Cerebellum (tissue), 4 donors: ENCODE measurements at places on chromosomes 13 and 19. TPM values are rescaled to one million over a fixed set of nuclear protein-coding genes. Genes with fewer than 3 reads are reported as not detected.
A peak's percentile ranks its signal among the peaks of the same experiment; 100 is the strongest.

DNA sequence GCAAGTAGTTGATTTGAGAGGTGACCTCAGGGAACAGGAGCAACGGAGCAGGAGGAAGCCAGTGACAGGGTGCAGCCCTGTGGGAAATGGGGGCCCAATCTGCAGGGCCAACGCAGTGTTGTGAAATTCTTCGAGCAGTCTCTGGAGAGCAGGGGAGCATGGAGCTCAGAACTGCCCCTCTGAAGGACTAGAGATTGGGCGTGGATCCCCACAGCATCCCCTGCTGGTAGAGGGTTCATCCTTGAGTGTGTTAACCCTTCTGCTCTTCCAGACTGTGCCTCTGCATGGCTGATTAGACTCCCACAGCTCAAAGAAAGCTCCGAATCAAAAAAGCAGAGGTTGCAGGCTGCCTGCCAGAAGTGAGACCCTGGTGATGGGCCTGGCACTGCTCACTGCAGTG is 77.9 kb upstream of the UQCRFS1 start:
- no peak for DNase-seq

DNA sequence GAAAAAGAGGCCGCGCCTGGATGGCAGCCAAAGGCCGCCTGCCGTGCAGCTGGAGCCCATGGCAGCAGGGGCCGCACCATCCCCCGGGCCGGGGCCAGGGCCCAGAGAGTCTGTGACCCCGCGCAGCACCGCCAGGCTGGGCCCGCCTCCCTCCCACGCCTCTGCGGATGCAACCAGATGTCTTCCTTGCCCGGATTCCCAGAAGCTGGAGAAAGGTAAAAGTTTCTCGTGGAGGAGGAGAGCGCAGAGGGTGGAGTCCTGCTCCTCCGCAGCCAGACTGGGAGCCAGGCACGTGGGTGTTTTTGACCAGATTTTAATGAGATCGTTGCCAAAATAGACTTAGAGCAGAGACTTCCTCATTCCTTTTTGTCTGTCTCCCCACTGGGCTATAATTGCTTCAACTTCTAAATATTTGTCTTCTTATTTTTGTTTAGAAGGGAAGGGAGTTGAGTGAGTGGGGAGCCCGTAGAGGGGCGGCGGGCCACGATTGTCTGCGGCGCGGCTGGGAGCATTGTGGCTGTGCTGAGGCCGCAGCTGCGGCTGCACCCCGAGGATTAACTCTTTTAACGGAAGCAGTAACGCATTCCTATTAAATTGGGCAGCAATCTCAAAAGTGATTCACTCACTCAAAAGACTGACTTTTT is 22.8 kb upstream of the NDUFS7 start:
- DNase-seq, result peak; percentile 47

- no peak for DNase-seq
Observed at GRCh38 chr19:45218426-45218825, 26.8 kb downstream of the EXOC3L2 start.

- peak; percentile 50 for DNase-seq
Observed at GRCh38 chr13:108961542-108962125, 332.2 kb downstream of the MYO16 start.

GRCh38 chr13:99792079-99792921 is 179.3 kb downstream of the ZIC5 start:
- DNase-seq, result no peak

The GAPDHS gene
- not detected for total RNA-seq

The SPACA6 gene
- 3.8 TPM for total RNA-seq

The CLEC11A gene
- total RNA-seq, result 4.4 TPM

The PTPRS gene
- total RNA-seq, result 207 TPM

The FBN3 gene
- 22.3 TPM for total RNA-seq

DNA sequence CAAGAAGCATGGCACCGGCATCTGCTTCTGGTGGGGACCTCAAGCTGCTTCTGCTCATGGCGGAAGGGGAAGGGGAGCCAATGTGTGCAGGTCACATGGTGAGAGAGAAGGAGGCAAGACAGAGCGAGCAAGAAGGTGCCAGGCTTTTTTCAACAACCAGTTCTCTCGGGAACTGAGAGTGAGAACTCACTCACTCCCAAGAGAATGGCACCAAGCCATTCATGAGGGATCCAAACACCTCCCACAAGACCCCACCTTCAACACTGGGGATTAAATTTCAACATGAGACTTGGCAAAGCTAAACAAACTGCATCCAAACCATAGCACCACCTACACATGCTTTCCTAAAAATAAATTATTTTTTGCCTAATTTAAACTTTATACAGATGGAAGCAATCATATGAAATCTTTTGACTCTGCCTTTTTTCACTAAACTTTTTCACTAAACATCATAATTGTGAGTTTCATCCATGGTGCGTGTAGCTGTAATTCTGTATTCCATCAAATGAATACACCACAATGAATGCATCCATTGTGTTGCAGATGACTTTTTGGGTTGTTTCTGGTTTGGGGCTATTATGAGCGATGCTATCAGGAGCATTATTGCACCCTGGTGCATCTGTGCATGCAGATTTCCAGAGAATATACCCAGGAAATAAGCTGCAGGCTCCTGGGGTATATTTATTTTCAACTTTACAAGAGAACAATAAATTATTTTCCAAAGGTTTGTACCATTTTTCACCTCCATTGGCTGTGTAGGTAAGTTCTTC is 14.6 kb upstream of the IPO5 start:
- no peak for DNase-seq

The ACP5 gene
- 0.91 TPM for total RNA-seq

GRCh38 chr19:37763488-37763887 is 15.9 kb downstream of the ZNF573 start:
- DNase-seq, result no peak

DNA sequence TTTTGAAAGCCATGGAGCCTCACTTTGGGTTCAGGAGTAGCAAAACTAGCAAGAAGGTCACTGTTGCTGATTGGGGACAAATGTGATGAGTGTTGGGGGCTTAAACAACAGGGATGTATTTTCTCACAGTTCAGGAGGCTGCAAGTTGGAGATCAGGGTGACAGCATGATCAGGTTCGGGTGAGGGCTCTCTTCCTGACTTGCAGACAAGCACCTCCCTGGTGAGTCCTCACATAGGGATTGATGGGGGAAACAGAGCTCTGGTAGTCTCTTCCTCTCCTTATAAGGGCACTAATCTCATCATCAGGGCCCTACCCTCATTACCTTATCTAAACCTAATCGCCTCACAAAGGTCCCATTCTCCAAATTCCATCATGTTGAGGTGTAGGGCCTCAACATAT is 179.2 kb downstream of the TSHZ3 start:
- no peak for DNase-seq

The AP1M2 gene
- total RNA-seq, result 3.0 TPM

- no peak for DNase-seq
Observed at GRCh38 chr13:37385956-37386670, 212.5 kb downstream of the POSTN start.

GRCh38 chr19:47499371-47499770 is 15.4 kb upstream of the KPTN start:
- DNase-seq, result no peak

The SPRY2 gene
- total RNA-seq, result 46.0 TPM
